A549 treated with GW870086 at 1 μM for 4 hours (cell line): ENCODE measurements at places on chromosomes 16 and 17. TPM values are rescaled to one million over a fixed set of nuclear protein-coding genes. Genes with fewer than 3 reads are reported as not detected.

ADAP2 gene
- total RNA-seq: 2.6 to 3.7 TPM (median 3.2 TPM) in 5 replicates

KRTAP4-6 gene
- total RNA-seq: not detected in 5 replicates

DPEP2 gene
- total RNA-seq: not detected in 5 replicates

SDK2 gene
- total RNA-seq: 0.54 to 1.0 TPM (median 0.92 TPM) in 5 replicates

TRIM72 gene
- 0.02 to 0.08 TPM (median 0.03 TPM) in 5 replicates for total RNA-seq

SMCR8 gene
- 14.8 to 16.5 TPM (median 15.5 TPM) in 5 replicates for total RNA-seq

OTOP3 gene
- not detected in 5 replicates for total RNA-seq

CD300LG gene
- total RNA-seq: 0.05 TPM in 1 of 5 replicates, not detected in the others

CDC6 gene
- 50.0 to 54.4 TPM (median 52.5 TPM) in 5 replicates for total RNA-seq

HOXB4 gene
- total RNA-seq: 0.07 to 0.13 TPM (median 0.11 TPM) in 4 of 5 replicates, not detected in the other

NACA2 gene
- total RNA-seq: not detected in 5 replicates

FASN gene
- total RNA-seq: 102 to 132 TPM (median 126 TPM) in 5 replicates

GPR139 gene
- total RNA-seq: not detected in 5 replicates

EPN3 gene
- 0.17 to 0.78 TPM (median 0.23 TPM) in 5 replicates for total RNA-seq

ABCC11 gene
- 0.13 to 0.20 TPM (median 0.16 TPM) in 4 of 5 replicates, not detected in the other for total RNA-seq

XAF1 gene
- not detected in 5 replicates for total RNA-seq

SLC9A5 gene
- total RNA-seq: 1.4 to 1.7 TPM (median 1.6 TPM) in 5 replicates

TP53TG3D gene
- total RNA-seq: 0.53 to 1.8 TPM (median 1.1 TPM) in 5 replicates

SNX20 gene
- total RNA-seq: not detected in 5 replicates

EVPL gene
- 15.6 to 19.5 TPM (median 17.9 TPM) in 5 replicates for total RNA-seq

IRF8 gene
- total RNA-seq: 0.35 to 0.69 TPM (median 0.53 TPM) in 5 replicates

TP53TG3 gene
- 0.61 to 1.00 TPM (median 0.79 TPM) in 4 of 5 replicates, not detected in the other for total RNA-seq

ARL5C gene
- total RNA-seq: 0.06 TPM in 1 of 5 replicates, not detected in the others

NKIRAS2 gene
- 42.0 to 45.8 TPM (median 44.8 TPM) in 5 replicates for total RNA-seq

KRT40 gene
- not detected in 5 replicates for total RNA-seq

JUP gene
- 91.7 to 132 TPM (median 123 TPM) in 5 replicates for total RNA-seq

NLRC5 gene
- 3.3 to 4.9 TPM (median 4.1 TPM) in 5 replicates for total RNA-seq

RPH3AL gene
- total RNA-seq: 23.6 to 30.3 TPM (median 28.6 TPM) in 5 replicates

KRTAP1-5 gene
- not detected in 5 replicates for total RNA-seq

NETO2 gene
- total RNA-seq: 77.9 to 88.2 TPM (median 79.4 TPM) in 5 replicates

C16orf96 gene
- 0.03 TPM in 3 of 5 replicates, not detected in the others for total RNA-seq

KRTAP9-2 gene
- total RNA-seq: not detected in 5 replicates

OR1D2 gene
- total RNA-seq: not detected in 5 replicates

NPIPB9 gene
- total RNA-seq: 1.3 to 1.7 TPM (median 1.4 TPM) in 5 replicates

GPR179 gene
- total RNA-seq: 0.02 to 0.10 TPM (median 0.03 TPM) in 5 replicates

MYH3 gene
- total RNA-seq: 0.68 to 1.5 TPM (median 1.1 TPM) in 5 replicates

IFI35 gene
- total RNA-seq: 18.2 to 21.6 TPM (median 18.9 TPM) in 5 replicates

NPIPA3 gene
- 1.2 to 2.1 TPM (median 1.4 TPM) in 5 replicates for total RNA-seq

TMEM114 gene
- total RNA-seq: not detected in 5 replicates

SHISA6 gene
- not detected in 5 replicates for total RNA-seq

NPIPB13 gene
- 0.86 to 3.0 TPM (median 2.1 TPM) in 5 replicates for total RNA-seq

C16orf74 gene
- 12.7 to 18.1 TPM (median 15.0 TPM) in 5 replicates for total RNA-seq

ARHGDIG gene
- total RNA-seq: 1.7 to 3.2 TPM (median 2.5 TPM) in 5 replicates

KRT39 gene
- total RNA-seq: not detected in 5 replicates

DPEP3 gene
- not detected in 5 replicates for total RNA-seq

CCT6B gene
- total RNA-seq: 0.80 to 1.9 TPM (median 1.8 TPM) in 5 replicates

TRPV3 gene
- total RNA-seq: 0.25 to 0.37 TPM (median 0.29 TPM) in 5 replicates

PGS1 gene
- total RNA-seq: 18.7 to 26.6 TPM (median 22.8 TPM) in 5 replicates

MPV17L gene
- 4.6 to 6.0 TPM (median 4.9 TPM) in 5 replicates for total RNA-seq

C1QL1 gene
- total RNA-seq: 17.0 to 30.5 TPM (median 28.7 TPM) in 5 replicates

KPNA2 gene
- total RNA-seq: 445 to 497 TPM (median 462 TPM) in 5 replicates

NRN1L gene
- total RNA-seq: 0.28 to 0.52 TPM in 2 of 5 replicates, not detected in the others

CDH8 gene
- total RNA-seq: 0.22 to 0.98 TPM (median 0.56 TPM) in 4 of 5 replicates, not detected in the other

DNAI2 gene
- total RNA-seq: not detected in 5 replicates

INCA1 gene
- 1.1 to 1.9 TPM (median 1.6 TPM) in 5 replicates for total RNA-seq

GDPD3 gene
- 1.4 to 2.4 TPM (median 2.1 TPM) in 5 replicates for total RNA-seq
